Omental fat pad (tissue), 4 donors: ENCODE measurements at places on chromosomes 16 and 17. TPM values are rescaled to one million over a fixed set of nuclear protein-coding genes. Genes with fewer than 3 reads are reported as not detected.

- DNase-seq: no peak
These were observed 7.9 kb upstream of the PLEKHG4 start for GRCh38 chr16:67271446-67271845.

DNA sequence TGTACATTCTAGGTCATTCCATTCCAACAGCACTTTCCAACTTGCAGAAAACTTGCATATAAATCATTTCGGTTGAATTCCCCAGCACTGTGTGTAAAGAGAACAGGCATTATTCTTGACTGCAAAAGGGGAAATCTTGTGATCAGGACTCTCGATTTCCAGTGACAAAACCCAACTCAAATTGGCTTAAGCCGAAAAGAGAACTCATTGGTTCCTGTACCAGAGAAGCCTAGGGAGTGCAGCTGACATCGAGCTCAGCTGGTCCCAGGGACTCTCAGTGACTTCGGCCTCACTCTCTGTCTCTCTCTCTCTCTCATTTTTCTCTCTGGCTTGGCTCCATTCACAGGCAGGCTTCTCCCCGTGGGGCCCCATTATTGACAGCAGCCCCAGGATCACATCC is 30.7 kb downstream of the CD300LF start:
- DNase-seq: no peak

GRCh38 chr16:86522634-86523033 is 12.3 kb downstream of the FOXF1 start:
- DNase-seq: no peak

DNA sequence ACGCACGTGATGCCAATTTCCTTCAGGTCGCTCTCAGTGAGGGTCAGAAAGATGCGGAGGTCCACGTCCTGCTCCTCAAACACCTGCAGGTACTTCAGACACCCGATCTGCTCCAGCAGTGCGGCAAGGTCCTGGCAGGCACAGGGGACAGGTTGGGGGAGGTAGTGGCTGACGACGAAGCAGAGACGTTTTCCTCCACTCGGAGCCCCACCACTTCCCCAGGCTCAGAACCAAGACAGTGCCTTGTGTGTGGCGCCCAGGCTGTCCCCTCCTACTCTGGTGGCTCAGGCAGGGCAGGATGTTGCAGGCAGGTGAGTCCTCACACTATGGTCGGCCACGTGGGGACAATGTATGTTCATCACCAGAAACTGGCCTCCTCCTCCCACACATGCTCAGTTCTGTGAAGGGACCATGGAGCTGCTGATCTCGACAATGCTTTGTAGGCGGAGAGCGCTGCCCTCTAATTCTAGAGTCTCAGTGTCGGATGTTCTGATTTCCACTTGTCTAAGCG is 5.7 kb downstream of the NUDT16L1 start:
- no peak for DNase-seq

- no peak for DNase-seq
These were observed 20.9 kb downstream of the HS3ST3A1 start for GRCh38 chr17:13580790-13581189.

GRCh38 chr17:27241346-27241946 is 52.5 kb upstream of the WSB1 start:
- DNase-seq: no peak

DNA sequence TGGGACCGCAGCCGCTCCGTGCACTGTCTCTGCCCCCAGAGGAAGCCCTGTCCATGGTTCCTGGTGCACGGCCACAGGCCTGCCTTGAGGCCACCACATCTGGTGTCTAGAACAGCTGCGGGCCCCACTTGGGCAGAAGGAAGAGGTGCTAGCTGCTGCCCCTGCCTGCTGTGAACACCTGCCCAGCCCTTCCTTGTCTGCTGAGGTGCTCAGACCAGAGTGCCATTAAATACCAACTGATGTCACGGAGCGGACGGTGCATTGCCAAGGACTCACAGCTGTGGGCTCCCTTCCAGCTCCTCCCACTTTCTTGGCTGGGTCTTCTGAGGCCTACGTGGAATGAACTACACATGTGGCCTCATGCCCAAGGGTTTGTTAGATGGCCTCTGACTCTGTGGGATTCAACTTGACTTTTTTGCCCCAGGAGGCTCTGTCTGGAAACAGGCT is 146.1 kb downstream of the RAB11FIP4 start:
- DNase-seq: no peak

- DNase-seq: no peak
These were observed 93.4 kb downstream of the IRF8 start for GRCh38 chr16:85992359-85992758.

DNA sequence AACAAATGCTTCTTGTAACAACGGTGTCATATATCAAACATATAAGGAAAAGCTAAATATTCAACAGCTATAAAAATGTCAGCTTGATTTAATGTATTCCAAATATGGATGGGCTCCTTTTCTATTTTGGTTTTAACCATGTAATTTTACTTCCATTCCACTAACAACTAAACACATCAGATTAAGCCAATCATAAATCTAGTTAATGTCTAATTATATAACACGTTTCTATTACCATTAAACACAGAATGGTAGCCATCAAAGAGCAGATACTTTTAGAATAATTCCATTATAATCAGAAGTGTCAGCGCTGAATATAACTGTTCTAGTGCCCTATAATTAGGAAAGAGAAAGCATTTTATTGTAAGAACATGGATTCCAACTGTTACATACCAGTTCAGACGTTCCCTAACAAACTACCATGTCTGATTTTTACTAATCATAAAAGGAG is 10.0 kb downstream of the CMC2 start:
- DNase-seq: no peak

Gene BCKDK
- total RNA-seq: 46.2 TPM

Gene PDE6G
- total RNA-seq: not detected

Gene COQ7
- 11.9 TPM for total RNA-seq

Gene NKIRAS2
- 27.8 TPM for total RNA-seq
